NCI-H2029 (cell line): ENCODE measurements at places on chromosomes 6 and 20.

DNA sequence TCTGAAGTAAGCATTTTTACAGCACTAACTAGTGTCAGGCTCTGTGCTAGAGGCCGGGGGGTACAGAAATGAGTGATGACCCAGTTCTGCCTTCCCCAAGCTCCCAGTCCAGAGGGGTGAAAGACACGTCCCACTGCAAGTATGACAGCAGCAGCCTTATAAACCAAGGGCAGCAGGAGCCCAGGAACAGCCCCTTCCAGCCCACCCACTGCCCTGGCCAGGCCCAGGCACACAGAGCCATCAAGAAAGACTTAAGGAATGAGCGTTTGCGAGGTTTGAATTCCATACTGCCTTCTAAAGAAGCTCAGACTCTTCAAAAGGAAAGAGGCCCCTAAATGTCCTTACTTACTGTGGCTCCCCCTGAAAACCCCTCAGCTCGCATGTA lies 10.0 kb downstream of the TRERF1 start:
- no peak for DNase-seq

- no peak for DNase-seq
Measured at GRCh38 chr20:61640131-61640870, 388.2 kb downstream of the CDH4 start.

GRCh38 chr6:164243012-164243610 lies 828.6 kb downstream of the QKI start:
- no peak for DNase-seq

- no peak for DNase-seq
Measured at GRCh38 chr6:73610444-73611275, 43.1 kb downstream of the SLC17A5 start.

DNA sequence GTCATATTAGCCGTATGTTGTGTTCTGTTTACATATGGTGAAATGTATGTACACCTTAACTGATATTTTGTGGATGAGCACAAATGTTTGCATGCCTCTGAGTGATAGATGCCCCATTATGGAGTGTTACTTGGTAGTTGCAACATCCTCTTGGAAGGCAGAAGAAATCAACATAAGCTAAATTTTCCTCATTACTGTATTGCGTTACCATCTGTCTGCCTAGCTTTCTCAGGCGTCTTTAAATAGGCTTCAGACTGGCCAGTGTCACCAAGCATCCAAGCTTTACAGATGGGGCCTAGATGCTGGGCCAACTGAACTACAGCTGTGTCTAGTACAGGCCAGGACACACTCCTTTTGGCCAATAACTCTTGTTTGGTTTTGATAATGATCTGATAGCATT lies 250.6 kb downstream of the SAMD5 start:
- no peak for DNase-seq

DNA sequence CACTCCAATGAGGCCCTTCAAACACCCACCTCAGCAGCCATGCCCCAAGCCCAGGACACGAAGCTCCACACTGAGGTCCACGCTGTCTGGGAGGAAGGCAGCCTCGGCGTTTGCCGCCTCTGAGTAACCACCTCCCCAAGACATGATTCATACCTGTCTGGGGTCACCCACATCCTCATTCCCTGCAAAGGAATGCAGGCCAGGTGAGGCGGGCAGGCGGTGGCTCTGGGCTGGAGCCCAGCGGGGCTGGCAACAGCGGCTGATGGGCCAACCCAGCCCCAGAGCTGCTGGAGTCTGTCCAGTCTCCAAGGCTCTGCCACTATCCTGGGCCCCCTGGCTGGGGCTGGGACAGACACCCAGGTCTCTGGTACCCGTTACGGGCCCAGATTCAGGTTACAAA lies 14.8 kb downstream of the PMEPA1 start:
- DNase-seq, result no peak

GRCh38 chr6:15516923-15517560 lies 145.8 kb downstream of the DTNBP1 start:
- DNase-seq, result no peak

DNA sequence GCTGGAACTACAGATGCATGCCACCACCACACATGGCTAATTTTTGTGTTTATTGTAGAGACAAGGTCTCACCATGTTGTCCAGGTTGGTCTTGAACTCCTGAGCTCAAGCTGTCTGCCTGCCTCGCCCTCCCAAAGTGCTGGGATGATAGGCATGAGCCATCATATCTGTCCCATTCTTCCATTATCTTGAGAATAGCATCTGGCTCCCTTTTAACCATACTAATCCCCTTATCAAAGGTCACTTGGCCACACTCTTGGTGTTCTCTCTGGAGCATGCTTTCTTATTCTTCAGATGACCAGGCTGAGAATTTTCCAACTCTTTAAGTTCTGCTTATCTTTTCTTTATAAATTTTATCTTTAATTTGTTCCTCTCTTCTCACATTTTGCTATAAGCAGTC lies 15.9 kb upstream of the TRERF1 start:
- DNase-seq, result no peak

DNA sequence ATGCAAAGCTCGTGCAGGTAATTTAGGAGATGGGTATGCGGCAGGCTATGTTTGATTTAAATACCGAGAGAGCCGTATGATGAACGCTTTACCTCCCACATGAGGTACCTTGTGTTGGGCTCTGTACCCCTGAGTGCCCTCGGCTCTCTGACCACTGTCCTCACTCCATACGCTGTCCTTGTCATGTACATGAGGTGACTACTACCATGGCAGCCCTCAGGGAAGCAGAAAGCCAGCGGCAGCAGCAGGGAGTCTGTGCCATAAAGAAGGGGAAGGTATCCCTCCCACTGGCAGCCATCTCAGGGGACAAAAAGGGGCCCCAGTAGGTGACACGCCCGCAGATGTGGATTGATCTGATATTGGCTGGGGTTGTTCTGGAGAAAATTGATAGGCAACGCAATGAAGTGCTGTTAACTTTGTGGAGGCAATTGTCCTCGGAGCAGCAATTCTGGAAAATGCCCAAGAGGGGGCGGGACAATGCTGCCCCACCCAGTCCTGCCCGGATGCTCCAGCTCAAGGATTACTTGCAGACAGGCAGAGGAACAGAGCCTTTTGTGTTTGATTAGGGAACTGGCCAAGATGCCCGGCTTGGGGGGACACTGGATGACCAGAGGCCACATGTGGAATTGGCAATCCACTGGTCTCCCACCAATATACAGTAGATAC lies 38.0 kb upstream of the HSF2 start:
- no peak for DNase-seq

DNA sequence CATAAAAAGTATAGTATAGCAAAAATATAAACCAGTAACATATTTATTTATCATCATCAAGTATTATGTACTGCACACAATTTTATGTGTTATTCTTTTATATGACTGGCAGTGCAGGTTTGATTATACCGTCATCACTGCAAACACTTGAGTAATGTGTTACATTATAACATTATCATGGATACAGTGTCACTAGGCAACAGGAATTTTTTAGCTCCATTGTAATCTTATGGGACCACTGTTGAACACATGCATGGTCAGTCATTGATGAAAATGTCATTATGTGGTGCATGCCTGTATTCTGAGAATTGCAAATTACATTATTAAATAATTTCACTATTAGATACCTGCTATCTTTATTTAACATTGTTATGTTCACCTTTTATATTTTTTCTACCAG lies 29.1 kb upstream of the OR2J2 start:
- no peak for DNase-seq

- DNase-seq, result no peak
Measured at GRCh38 chr6:71478834-71479541, 190.4 kb downstream of the OGFRL1 start.

- DNase-seq, result no peak
Measured at GRCh38 chr20:38645351-38645750, 43.7 kb downstream of the ARHGAP40 start.

GRCh38 chr6:146154197-146154596 lies 125.3 kb downstream of the GRM1 start:
- no peak for DNase-seq

DNA sequence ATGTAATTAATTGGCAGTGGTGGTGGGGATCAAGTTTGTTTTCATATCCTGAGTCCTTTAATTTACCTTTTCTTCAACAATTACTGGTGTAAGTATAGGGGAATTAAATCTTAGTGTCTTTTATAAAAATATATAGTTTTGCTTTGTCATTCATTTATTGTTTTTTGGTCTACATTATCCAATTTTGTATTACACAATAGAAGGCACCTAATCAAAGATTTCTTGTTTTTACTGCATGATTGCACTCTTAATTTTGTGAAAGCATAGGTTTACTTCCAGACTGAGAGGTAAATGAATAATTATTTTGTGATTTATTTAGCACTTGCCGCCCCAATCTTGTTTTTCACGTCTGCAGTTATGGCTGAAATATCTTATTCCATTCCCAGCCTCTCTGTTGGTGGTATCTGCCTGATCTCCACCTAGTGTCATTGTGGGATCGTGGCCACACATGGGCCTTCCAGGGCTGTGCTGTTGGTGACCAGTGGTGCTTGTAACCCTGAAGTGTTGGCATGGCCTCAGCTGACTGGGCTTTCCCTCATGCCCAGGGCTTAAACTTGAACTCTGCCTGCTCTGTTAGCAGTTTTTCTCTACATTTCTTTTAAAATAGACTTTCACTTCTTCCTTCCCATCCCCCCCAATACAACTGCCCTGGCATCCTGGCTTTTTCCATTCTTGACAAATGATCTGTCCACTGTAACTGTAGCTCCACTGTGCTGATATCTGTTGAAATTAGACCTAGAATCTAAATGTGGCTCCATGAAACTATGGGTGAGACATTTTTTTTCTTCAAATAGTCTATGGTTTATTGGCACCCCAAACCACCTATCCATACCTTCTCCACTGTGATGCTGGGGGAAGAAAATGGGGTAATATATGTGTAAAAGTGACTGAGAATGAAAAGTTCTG lies 24.8 kb downstream of the E2F3 start:
- DNase-seq, result no peak

DNA sequence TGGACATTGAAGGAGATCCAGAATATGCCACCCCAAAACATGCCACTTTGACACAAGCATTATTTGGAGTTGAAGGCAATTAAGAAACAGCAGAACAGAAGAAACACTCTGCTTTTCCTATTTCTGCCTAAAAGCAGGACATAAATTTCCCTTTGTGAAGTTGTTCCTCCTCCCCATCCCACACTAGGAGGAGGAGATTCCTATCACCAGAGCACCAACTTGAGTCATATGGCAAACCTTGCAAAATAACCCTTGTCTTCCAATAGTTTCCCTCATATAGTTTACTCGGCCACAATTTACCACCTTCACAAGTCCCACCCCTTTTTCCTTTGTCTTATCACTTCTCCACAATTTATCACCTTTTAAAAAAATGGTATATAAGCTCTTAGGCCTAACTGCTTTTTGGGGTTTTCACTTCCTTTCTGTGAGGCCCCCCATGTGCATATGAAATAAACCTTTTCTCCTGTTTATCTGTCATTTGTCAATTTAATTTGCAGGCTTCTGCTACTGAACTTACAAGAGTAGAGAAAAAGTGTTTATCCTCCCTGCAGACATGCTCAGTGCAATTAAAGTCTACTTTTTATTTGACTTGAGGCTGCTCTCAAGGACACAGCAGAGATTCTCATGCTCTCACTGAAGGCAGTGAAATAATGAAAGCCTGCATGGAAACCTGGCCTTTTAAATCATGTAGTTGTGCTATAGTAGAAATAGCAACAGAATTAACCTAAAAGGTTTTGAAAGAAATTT lies 2.8 kb upstream of the RAB23 start:
- no peak for DNase-seq

DNA sequence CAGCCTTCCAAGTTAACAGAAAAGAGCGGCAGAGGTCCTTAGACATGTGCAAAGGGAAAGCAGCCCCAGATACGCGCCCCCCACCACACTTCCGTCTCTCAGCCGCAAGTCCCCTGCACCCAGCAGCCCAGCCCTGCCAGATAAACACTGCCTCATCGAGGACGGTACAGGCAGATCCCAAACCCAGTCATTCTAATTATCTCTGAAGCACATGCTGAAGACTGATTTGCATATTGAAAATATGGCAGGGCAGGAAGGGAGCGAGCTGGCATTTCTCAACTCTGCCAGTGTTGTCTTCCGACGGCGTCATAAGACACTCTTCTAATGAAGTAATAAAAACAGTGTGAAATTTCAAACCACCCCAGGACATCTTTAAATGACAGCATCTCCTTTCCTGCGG lies 122.8 kb upstream of the CDH4 start:
- DNase-seq, result no peak

- DNase-seq, result no peak
Measured at GRCh38 chr6:11614534-11615213, 77.1 kb downstream of the TMEM170B start.

- no peak for DNase-seq
Measured at GRCh38 chr6:41037107-41037900, 1.7 kb downstream of the UNC5CL start.

DNA sequence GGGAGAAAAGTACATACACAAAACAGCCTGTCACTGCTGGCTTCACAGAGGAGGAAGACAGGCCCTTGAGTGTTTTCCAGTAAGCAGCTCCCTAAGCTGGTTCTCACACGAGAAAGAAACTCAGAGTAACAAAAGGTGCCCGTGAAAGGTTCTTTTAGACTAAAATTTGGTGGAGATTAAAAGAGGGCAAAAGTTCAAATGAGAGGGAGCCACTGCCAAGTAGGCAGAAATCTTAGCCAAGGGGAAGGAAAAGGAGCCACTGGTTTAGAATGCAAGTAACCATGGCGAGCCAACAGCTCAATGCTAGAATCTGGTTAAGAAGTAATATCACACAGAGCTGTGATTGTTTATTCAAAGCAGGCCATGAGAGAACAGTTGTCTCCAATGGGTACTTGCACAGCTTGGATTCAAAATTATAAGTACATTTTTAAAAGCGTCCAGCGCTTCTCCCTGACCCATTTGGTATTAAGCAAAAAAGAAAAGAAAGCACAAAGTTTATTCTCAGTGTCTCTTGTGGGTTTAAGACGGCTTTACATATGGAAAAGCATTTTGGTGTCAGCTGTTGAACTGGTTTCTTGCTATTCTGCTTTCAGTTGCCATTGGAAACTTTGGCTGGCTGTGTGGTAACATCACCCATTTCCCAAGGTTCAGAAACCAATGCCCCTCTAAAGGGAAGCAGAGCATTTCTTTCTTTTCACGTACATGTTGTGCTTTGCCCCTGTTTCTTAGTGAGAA lies 648.5 kb downstream of the RNF144B start:
- DNase-seq, result no peak

DNA sequence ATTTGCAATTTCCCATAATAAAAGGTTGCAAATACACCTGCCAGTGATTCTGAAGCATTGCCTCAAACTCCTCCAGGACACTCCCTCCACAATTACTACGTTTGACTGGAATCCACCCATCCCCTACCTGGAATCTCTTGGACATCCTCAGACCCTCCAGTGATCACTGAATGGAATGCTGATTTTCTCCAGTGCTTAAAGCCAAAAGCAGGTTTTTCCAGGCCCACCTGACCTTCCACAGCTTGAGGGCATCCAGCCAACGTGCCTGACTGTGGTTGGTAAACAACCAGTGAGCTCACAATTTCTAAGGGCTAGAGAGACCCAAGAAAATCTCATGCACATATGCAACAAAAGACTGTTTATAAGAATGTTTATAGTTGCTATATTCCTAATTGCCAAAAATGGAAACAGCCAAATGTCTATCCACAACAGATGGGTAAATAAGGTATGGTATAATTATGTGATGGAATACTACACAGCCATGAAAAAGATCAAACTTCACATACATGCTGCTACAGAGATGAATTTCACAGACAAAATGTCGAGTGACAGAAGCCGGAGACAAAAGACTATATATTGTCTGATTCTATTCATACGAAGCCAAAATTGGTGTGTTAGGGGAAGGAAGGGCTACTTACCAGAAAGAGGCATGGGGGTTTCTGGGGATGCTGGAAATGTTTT lies 147.1 kb upstream of the RREB1 start:
- peak; percentile 90 for DNase-seq

GRCh38 chr6:53412751-53413150 lies 64.0 kb upstream of the ELOVL5 start:
- DNase-seq, result no peak
